Mesothelial cell of epicardium (in vitro differentiated cells): ENCODE measurements at places on chromosomes 1 and 21.

GRCh38 chr1:156284757-156285156 lies 632 bp downstream of the TMEM79 start:
- no peak for DNase-seq

- DNase-seq, result no peak
Measured at GRCh38 chr1:92774407-92774806, 10.5 kb downstream of the EVI5 start.

DNA sequence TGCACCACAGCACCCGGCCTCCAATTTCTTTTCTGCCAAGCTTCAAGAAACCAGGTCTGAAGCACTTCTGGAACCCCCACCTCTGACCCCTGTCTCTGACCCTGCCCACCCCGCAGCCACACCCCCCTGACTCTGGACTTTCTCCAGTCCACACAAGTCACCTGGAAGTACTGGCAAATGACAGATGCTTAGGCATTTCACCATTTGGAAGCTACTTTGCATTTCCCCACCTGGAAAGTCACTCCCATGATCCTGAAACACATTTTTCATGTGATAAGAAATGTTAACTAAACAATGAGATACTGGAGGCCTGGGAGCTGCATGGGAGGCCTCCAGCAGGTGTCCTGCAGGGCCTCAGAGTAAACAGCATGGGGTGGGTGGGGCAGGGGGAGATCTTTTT lies 45.7 kb downstream of the NTPCR start:
- no peak for DNase-seq

DNA sequence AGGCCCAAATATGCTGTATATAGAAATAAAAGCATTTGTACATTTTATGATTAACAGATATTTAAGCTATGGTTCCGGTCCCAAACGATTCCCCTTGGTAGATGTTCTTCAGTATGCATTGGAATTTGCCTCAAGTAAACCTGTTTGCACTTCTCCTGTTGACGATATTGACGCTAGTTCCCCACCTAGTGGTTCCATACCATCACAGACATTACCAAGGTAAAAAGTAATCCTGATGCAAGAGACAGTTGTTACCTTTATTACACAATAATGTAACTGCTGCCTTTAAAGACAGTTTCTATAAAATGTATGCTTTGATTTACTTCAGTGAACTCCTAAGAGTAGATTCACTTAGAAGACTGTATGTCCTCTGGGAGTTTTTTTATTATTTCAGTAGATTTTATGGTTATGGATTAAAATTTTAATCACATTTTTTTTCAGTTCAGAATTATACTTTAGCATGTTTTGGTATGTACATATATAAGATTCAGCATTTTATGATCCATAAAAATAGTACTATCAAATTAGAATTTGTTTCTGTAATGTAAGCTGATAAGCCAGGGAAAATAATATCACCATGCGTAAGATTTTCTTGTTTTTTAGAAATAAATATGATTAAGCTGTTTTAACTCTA lies 96.5 kb downstream of the USP25 start:
- no peak for DNase-seq

- no peak for DNase-seq
Measured at GRCh38 chr1:181748013-181748412, 264.7 kb downstream of the CACNA1E start.

- DNase-seq, result no peak
Measured at GRCh38 chr1:232634096-232634495, 4.2 kb upstream of the SIPA1L2 start.

GRCh38 chr1:87227651-87228050 lies 101.0 kb upstream of the LMO4 start:
- DNase-seq, result no peak

- DNase-seq, result no peak
Measured at GRCh38 chr1:227780101-227781044, 35.1 kb upstream of the PRSS38 start.

GRCh38 chr1:226738995-226739695 lies at the start of gene ITPKB:
ITPKB (minus strand) TSS chr1:226739282; CDS start chr1:226737458, 1,824 bp downstream.
- DNase-seq, result no peak

GRCh38 chr1:36669262-36669661 lies 186.5 kb upstream of the CSF3R start:
- no peak for DNase-seq

GRCh38 chr1:167060141-167061072 lies 29.8 kb downstream of the GPA33 start:
- DNase-seq, result no peak

DNA sequence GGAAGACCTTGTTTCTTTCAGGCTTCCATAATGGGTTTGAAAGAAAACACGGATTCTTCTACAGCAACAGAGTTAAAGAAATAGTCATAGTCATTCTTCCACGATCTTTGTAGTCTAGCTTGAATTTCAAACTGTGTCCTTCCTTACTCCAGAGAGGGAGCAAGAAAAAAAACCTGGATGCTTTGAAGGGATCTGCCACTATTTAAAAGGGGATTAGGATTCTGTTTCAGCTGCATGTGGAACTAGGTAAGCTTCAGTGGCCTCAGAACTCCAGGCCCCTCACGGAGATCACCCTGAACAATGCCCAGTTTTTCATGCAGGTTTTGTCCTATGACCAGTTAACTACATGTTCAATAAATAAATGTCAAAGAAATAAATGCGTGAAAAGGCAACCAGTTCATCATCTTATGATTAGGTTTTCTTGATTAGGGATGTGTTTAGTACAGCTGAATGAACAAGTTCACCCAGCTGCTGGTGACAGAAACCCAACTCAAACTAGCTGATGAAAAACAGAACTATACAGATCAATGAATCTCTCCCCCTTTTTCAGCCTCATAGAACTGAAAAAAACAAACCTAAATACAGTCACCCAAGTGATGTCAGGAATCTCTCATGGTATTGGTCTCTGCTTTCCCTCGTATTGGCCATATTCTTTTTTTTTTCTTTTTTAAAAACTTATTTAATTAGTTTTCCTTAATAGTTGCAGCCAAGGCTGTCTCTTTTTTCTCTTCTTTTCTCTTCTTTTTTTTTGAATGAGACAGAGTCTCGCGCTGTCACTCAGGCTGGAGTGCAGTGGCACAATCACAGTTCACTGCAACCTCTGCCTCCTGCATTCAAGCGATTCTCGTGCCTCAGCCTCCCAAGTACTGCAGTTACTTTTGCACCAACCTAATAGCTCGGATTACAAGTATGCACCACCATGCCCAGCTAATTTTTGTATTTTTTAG lies 14.6 kb upstream of the MPZL1 start:
- DNase-seq, result no peak

DNA sequence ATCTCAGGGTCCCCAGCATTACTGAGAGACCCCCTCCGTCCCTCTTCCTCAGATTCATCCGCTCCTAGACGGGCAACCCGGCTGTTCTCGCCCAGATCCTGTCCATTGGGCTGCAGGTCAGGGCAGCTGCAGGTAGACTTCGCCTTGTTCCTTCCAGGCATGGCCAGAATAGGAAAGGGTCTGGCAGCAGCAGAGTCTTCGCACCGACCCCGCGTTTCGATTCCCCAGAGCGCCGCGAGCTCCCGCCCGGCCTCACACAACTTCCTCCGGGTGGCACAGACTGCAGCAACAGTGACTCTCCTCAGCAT lies 265 bp downstream of the NRDC start:
- DNase-seq, result no peak

DNA sequence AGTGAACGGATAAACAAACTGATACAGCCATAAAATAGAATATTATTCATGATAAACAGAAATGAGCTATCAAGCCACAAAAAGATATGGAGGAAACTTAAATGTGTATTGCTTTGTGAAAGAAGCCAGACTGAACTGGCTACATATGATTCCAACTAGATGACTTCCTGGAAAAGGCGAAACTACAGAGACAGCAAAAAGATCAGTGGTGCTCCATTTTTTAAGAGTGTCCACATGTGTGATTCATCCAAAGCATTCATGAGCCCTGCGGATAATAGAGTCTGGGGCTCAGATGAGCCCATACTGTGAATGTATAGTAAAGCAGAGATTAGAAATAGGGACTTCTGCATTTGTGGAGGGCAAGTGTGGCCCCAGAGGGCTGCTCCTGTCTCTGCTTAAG lies 7.8 kb upstream of the TMEM222 start:
- no peak for DNase-seq
